Epithelial cell of prostate (primary cell): ENCODE measurements at places on chromosomes 6 and 20.
A peak's percentile ranks its signal among the peaks of the same experiment; 100 is the strongest.

DNA sequence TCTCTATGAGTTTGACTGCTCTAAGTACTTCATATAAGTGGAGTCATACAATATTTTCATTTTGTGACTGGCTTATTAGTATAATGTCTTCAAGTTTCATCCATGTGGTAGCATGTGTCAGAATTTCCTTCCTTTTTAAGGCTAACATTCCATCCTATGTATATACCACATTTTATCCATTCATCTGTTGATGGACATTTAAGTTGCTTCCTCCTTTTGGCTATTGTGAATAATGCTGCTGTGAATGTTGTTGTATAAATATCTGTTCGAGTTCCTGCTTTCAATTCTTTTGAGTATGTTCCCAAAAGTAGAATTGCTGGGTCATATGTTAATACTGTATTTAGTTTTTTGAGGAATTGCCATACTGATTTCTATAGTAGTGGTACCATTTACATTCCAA is 79.5 kb downstream of the PTPRA start:
- no peak for DNase-seq

GRCh38 chr6:53418288-53418687 is 69.5 kb upstream of the ELOVL5 start:
- DNase-seq = peak; percentile 26

DNA sequence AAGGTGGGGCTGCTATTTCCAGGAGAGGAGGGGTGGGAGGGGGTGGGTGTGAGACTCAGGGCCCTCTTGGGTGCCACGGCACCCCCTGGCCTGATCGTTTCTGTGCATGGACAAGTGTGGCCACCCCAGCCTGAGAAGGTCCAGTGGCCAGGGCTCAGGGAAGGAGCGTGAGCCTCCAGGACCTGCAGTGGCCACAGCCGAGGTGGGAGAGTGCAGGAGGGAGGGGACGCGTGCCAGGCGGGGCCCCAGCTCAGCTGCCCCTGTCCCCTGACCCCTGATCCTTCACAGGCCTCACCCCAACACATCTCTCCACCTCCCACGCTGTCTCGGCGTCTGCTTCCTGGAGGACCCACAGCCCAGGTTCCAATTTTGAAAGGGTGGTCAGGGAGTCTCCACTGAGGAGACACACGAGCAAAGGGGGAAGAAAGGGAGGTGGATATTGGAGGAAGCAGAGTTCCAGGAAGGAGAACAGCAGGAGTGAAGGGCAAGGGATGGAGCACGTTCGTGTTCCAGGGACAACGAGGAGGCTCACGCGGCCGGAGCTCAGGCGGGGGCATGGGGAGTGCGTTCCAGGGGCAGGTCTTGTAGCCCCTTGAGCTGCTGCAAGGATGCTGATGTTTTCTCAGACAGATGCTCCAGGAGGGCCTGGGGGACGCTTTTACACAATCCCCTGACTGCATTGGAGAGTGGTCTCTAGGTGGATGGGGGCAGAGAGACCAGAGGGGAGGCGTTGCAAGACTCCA is 4.2 kb upstream of the HRH3 start:
- DNase-seq = no peak

DNA sequence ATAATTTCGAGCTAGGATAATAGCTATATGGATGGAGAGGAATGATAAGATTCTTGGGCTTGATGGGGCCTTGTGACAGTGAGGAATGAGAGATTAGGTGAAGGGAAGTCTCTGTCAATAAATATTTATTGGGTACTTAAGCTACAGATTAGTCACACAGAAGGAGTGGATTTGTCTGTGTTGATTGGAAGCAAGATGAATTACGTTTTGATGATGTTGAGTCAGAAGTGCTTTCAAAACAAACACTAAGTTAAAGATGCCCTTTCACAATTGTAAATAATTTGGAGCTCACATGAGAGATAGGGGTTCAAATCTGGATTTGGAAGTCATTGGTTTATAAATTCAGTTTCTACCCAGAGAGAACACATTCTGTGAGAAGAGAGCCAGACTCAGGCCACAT is 834.2 kb downstream of the KIF16B start:
- peak; percentile 29 for DNase-seq

- no peak for DNase-seq
Observed at GRCh38 chr6:169144356-169144755, 109.3 kb downstream of the THBS2 start.

DNA sequence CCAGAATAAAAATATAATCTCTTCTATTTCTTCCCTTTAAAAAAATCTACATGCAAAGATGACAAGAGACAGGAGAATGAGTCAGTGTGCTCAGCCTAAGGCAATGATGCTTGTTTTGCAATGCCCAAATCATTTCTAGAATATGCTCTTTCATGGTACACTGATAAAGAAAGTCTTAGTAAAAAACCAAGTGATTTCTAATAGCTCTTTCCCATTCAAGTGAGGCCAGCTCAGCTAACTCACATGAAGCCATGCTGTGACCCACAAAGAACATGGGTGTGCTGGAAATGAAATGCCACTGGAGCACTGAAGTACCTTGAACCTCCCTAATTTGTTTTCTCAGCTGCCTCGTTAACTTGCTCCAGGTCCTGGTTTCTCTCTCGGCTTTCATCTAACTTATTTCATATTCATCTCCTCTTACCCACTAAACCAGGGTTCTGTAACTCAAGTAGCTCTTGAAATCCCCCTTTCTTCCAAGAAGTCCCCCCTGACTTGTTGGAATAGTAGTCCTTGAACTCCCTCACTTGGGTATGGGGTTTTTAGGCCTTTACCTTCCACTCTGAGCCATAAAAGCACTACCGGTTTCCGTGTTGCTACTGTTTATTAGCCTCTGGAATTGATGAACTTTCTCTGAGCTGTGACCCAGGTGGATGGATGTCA is 92.7 kb downstream of the IRF4 start:
- DNase-seq = no peak

DNA sequence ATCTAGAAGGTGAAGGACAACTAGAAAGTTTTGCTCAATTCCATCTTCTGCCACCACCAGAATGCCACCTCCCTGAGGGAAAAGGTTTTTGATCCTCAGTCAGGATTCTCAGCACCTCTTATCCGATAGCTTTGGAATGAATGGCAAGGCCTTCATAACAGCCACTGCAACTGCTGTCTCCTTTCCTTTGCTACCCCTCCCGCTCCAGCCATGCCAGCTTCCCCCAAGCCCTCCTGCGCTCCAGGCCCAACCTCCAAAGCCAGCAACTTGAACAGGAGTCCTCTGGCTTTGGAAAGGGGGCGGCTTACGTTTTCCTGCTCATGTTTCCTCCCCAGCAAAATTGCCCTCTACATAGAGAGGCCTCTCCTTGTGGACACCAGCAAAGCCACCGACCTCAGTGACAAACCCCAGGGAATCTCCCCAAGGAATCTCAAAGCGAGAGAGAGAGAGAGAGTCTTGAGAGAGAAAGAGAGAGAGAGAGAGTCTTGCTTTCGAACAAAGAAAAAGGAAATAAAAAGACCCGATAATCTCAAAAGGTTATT is 420 bp upstream of the BTN2A1 start:
- no peak for DNase-seq

- no peak for DNase-seq
Observed at GRCh38 chr6:15305496-15305895, 59.6 kb downstream of the JARID2 start.

- DNase-seq = peak; percentile 68
Observed at GRCh38 chr6:43926634-43927531, 156.9 kb downstream of the VEGFA start.

DNA sequence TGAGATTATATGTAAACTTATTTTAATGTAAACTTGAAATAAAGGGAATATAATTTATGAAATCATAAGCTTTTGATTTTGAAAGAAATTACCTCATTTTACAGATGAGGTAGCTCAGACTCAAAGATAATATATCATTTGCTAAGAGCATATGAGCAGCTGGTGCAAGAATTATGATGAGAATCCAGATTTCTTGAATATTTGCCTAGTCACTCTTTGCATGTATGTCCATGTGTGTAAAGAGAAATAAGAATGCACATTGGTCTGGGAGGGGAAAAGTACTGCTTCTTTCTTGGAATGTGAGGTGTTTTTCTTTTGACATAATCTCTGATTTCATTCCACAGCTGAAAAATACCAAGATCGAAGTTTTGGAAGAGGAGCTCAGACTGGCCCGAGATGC is 11.1 kb upstream of the SNRNP48 start:
- no peak for DNase-seq

DNA sequence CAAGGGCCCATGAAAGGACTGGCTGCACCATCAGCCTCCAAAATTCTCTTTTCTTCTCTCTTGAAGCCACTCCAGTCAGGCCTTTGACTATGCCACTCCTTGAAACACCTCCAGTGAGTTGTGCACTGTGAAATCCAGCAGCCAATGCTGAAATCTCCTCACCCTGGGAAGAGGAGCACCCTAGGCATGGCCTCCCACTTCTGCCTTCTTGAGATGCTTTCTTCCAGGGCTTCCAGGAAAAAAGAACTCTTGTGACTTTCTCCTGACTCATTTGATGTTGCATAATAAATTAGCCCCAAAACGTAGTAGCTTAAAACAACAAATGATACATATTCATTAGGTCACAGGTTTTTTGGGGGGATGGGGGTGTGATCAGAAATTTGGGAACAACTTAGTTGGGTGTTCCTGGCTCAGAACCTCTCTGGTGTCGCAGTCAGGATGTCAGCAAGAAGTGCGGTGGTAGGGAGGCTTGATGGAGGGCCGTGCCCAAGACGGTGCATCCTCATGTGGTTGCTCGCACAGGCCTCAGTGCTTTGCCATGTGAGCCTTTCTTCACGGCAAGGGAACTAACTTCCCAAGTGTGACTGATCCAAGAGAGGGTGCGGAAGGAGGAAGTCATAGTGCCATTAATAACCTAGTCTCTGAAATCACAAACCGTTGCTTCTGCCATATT is 12.1 kb downstream of the NCR2 start:
- no peak for DNase-seq

- no peak for DNase-seq
Observed at GRCh38 chr6:155201461-155202226, 62.2 kb upstream of the CLDN20 start.

GRCh38 chr6:136103763-136104311 is 146.3 kb downstream of the MTFR2 start:
- no peak for DNase-seq

GRCh38 chr20:31945785-31946184 is 6.1 kb downstream of the PDRG1 start:
- DNase-seq = no peak

DNA sequence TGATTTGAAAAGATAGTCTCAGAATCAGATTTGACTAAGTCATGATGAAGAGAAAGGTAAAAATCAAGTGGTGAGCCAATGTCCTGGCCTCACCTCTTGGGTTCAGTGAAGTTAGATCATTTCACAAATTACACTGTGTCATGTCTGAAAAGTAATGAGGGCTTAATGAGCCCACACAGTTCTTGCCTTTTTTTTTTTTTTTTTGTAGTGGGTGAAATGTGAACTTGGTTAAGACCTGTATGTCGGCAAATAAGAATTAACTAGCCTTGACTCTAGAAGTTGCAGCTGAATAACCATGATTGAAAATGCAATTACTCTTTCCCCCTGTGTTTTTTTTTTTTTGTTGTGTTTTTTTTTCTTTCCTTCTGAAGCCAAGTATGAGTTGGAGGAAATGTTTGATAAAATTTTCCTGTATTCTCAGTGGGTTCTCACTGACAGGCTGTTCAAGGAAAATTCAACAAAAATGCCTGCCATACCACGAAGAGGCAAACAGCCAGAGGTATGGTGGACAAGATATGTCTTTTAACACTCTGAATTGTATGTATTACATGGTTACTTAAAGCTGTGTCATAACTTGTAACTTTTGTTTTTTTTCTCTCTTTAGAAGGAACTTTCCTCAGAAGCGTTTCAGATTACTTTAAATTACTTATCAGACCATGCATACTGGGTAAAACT is 135.2 kb upstream of the MLIP start:
- DNase-seq = no peak

DNA sequence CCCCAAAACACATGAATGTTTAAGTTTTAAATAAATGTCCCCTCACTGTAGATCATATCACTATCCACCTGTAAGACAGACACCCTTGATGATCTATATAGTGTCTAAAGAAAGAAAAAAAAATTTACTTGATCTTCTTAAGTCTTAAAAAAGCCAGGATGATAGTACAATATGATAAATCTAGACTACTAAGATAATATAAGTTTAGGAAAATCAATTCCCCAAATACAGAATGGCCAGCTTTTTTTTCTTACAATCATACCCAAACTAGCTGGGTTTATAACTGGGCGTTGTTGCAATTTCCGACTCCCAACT is 14.4 kb downstream of the ZNF217 start:
- no peak for DNase-seq

GRCh38 chr20:15297059-15297875 is 959.9 kb upstream of the FLRT3 start:
- DNase-seq = peak; percentile 39

GRCh38 chr20:50584687-50585086 is 74.5 kb downstream of the PTPN1 start:
- no peak for DNase-seq

GRCh38 chr6:89610149-89610642 is 28.4 kb downstream of the LYRM2 start:
- no peak for DNase-seq

- no peak for DNase-seq
Observed at GRCh38 chr20:38945012-38945411, 17.1 kb upstream of the DHX35 start.

DNA sequence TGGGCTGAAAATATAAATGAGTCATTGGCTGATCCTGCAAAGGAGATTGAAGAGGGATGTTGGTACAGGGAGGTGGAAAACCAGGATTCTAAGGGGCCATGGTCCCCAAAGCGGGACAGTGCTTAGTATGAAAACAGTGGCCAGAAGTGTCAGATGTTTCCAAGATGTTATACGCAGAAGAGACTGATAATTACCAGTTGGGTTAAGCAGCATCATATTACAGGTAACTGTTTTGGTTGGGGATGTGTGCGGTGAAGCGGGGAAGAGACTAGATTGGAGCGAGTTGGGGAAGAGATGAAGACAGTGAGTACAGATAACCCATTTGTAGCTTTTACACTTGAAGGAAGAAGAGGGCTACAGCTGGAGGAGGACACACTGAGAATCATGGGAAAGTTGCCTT is 80.8 kb downstream of the PLEKHG1 start:
- DNase-seq = no peak

DNA sequence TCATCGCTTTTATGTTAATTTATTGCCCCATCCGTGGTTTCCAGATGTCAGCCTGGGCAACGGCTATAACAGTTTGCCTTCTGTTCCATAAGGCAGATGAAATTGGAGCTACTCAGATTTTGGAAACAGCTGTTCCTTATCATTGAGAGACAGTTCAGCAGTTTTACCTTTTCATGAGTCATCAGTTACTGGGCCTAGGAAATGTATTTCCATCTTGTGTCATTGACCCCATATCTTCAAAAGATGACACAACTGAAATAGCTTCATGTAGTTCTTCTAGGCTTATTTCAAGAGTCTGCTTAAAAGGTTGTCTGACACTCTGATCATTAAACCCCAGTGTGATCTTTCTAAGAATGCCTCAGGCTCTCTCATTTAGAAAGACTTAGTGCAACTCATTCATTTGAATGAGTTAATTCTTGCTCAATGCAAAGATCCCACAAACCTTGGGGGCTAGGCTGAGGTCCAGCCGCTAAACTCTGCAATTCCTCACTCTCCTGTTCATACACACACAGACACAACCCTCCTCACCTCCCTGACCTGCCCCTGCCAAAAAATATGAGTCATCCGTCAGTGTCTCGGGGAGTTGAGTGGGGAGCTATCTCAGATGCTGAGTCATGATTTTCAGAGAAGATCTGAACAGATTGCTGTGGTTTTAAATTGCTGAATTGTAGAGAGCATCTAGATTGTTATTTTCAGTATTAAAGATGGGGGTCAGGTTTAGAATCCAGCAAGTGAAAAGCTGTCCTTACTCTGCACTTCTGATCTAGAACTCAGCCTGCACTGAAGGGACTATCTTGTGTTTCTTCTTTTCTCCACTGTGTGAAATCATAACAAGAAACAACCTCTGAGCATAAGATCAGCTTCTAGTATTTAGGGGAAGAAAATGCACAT is 61.8 kb downstream of the RPP40 start:
- peak; percentile 77 for DNase-seq
